ENCODE measurements at places on chromosomes 1 and 21. TPM values are rescaled to one million over a fixed set of nuclear protein-coding genes. Genes with fewer than 3 reads are reported as not detected.

Gene SHE
- total RNA-seq: 19.9 TPM

Gene GJA5
- 126 TPM for total RNA-seq

Gene FAM3B
- total RNA-seq: not detected

Gene FCRL6
- total RNA-seq: not detected

Gene C1orf94
- not detected for total RNA-seq

Gene LAD1
- 1.4 TPM for total RNA-seq

Gene GJC2
- total RNA-seq: 2.3 TPM

All from right atrium auricular region (tissue), 2 donors.